ENCODE measurements at places on chromosomes 16 and 17. TPM values are rescaled to one million over a fixed set of nuclear protein-coding genes. Genes with fewer than 3 reads are reported as not detected.

The CLN3 gene
- total RNA-seq, result 25.8 TPM

The PPY gene
- total RNA-seq, result not detected

The NPIPA2 gene
- total RNA-seq, result 0.87 TPM

The MMP25 gene
- total RNA-seq, result under 0.01 TPM

The FAM20A gene
- 36.5 TPM for total RNA-seq

The MED31 gene
- 4.5 TPM for total RNA-seq

The OTOP2 gene
- not detected for total RNA-seq

The SEPTIN12 gene
- not detected for total RNA-seq

The CACNG4 gene
- not detected for total RNA-seq

The TNS4 gene
- not detected for total RNA-seq

The C17orf107 gene
- total RNA-seq, result 2.0 TPM

The NACA2 gene
- not detected for total RNA-seq

The PRR29 gene
- 0.20 TPM for total RNA-seq

The DPEP1 gene
- 0.39 TPM for total RNA-seq

The CDH5 gene
- total RNA-seq, result 57.0 TPM

GRCh38 chr17:72476575-72476986 lies 355.8 kb downstream of the SOX9 start:
- no peak for DNase-seq
- H3K4me3 ChIP-seq, result no peak overlapping the region
- H3K27me3 ChIP-seq, result no peaks in the 10 kb centered on the region
- no peak overlapping the region for H3K27ac ChIP-seq
- no peaks in the 10 kb centered on the region for H3K4me1 ChIP-seq

- no peak for DNase-seq
- H3K4me1 ChIP-seq, result no peaks in the 10 kb centered on the region
- no peaks in the 10 kb centered on the region for H3K27me3 ChIP-seq
- H3K4me3 ChIP-seq, result no peak overlapping the region
Measured at GRCh38 chr16:78837706-78838105, 738.3 kb downstream of the WWOX start.

- no peaks in the 10 kb centered on the region for H3K27me3 ChIP-seq
- no peak overlapping the region for H3K4me3 ChIP-seq
- H3K36me3 ChIP-seq, result no peaks in the 10 kb centered on the region
- H3K27ac ChIP-seq, result no peak overlapping the region
- H3K4me1 ChIP-seq, result no peaks in the 10 kb centered on the region
Measured at GRCh38 chr17:77708049-77708448, 250.5 kb upstream of the TNRC6C start.

DNA sequence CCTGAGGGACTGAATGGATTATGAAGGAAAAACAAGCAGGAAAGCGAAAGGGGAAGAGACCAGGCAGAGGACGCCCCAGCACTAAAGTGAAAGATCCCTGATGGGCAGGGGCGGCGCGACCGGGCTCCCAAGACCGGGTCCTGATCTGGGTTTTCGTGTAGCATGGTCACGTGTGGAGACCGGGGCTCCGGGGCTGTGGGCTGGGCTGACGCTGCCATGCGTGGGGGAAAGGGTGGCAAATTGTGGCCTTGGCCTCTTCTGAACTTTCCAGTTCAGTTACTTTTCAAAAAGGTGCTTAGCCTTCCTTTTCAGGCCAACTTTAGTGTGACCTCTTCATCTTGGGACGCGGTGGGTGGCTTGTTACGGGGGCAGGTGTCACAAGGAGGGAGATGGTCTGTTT lies 57.5 kb downstream of the METRNL start:
- H3K4me3 ChIP-seq, result no peak overlapping the region
- H3K4me1 ChIP-seq, result no peaks in the 10 kb centered on the region
- no peaks in the 10 kb centered on the region for H3K27me3 ChIP-seq
- no peaks in the 10 kb centered on the region for H3K36me3 ChIP-seq

- no peak for DNase-seq
- peaks cover 4% of the 10 kb centered on the region for H3K4me1 ChIP-seq
- H3K27me3 ChIP-seq, result no peaks in the 10 kb centered on the region
- no peak overlapping the region for H3K4me3 ChIP-seq
- no peaks in the 10 kb centered on the region for H3K36me3 ChIP-seq
Measured at GRCh38 chr17:31546650-31547049, 155.2 kb downstream of the RAB11FIP4 start.

DNA sequence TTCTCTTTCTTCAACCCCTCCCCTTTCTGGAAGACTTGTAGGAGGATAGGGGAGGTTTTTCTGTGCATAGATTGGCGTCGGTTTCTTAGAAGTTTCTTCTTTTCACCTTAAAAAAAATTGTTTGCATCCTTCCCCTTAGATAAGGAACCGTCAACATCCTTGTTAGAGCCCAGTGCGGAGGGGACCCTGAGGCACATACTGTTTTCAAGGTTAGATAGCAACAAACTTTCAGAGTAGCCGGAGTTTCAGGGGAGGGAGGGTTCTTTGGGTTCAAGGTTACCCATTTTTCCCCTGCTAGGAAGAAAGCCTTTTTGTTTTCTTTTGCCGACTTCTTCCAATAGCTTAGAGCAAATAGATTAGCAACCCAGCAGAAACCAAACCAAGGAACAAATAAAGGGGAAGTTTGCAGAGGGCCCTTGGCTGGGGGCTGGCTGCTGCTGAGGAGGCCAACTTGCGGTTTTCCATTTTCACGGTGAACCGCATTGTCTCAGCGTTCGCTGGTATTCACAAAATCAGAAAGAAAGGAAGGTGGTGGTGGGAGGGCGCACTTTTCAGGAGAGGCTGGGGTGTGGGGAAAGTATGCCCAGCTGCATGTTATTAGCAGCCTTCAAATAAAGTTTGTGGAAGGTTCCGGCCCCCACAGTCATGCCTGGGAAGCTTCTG lies 28.8 kb downstream of the MSI2 start:
- DNase-seq, result no peak
- H3K27ac ChIP-seq, result no peak overlapping the region
- no peaks in the 10 kb centered on the region for H3K4me1 ChIP-seq
- no peaks in the 10 kb centered on the region for H3K36me3 ChIP-seq
- no peaks in the 10 kb centered on the region for H3K27me3 ChIP-seq
- no peak overlapping the region for H3K4me3 ChIP-seq

GRCh38 chr17:7823581-7824001 lies 10.4 kb upstream of the KDM6B start:
- no peaks in the 10 kb centered on the region for H3K4me1 ChIP-seq
- H3K27ac ChIP-seq, result no peak overlapping the region
- H3K36me3 ChIP-seq, result no peaks in the 10 kb centered on the region
- no peaks in the 10 kb centered on the region for H3K27me3 ChIP-seq
- no peak for DNase-seq

GRCh38 chr16:84665843-84666242 lies 17.5 kb downstream of the KLHL36 start:
- no peak for DNase-seq
- no peaks in the 10 kb centered on the region for H3K4me1 ChIP-seq
- no peaks in the 10 kb centered on the region for H3K36me3 ChIP-seq
- H3K27ac ChIP-seq, result no peak overlapping the region
- H3K4me3 ChIP-seq, result no peak overlapping the region
- H3K27me3 ChIP-seq, result no peaks in the 10 kb centered on the region

- no peak overlapping the region for H3K4me3 ChIP-seq
- no peak for DNase-seq
- H3K27ac ChIP-seq, result no peak overlapping the region
- H3K36me3 ChIP-seq, result no peaks in the 10 kb centered on the region
- no peaks in the 10 kb centered on the region for H3K27me3 ChIP-seq
Measured at GRCh38 chr17:80980397-80981061, 11.1 kb upstream of the CHMP6 start.

DNA sequence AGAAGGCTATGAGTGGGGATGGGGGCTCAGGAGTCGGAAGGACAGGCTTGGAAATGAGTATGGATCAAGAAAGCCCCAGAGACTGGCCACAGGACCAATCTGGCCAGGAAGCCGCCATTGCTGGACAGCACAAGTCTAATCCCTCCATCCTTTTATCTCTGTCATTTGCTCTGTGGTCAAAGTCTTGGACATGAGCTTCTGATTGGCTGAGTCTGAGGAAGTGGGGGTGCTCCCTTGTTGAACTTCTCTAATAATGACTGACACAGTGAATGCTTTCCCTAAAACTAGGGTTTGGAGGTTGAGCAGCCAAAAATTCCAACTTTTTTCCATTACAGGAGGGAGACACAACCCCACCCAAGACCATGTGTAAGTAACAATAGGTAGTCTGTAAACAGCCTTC lies 97.4 kb downstream of the MARF1 start:
- peaks cover 18% of the 10 kb centered on the region for H3K36me3 ChIP-seq
- no peak overlapping the region for H3K27ac ChIP-seq
- H3K4me3 ChIP-seq, result no peak overlapping the region
- no peak for DNase-seq
- H3K27me3 ChIP-seq, result no peaks in the 10 kb centered on the region
- peaks cover 3% of the 10 kb centered on the region for H3K4me1 ChIP-seq

GRCh38 chr17:45783593-45784292 lies 377 bp upstream of the CRHR1 start:
- peaks cover 23% of the 10 kb centered on the region for H3K4me1 ChIP-seq
- DNase-seq, result no peak
- no peak overlapping the region for H3K27ac ChIP-seq
- H3K36me3 ChIP-seq, result no peaks in the 10 kb centered on the region
- H3K27me3 ChIP-seq, result peaks cover 85% of the 10 kb centered on the region

- no peak for DNase-seq
- no peaks in the 10 kb centered on the region for H3K4me1 ChIP-seq
- no peaks in the 10 kb centered on the region for H3K27me3 ChIP-seq
- no peak overlapping the region for H3K4me3 ChIP-seq
- no peaks in the 10 kb centered on the region for H3K36me3 ChIP-seq
Measured at GRCh38 chr16:74734361-74735161, 33.9 kb upstream of the MLKL start.

GRCh38 chr16:11078812-11079459 lies 134.6 kb downstream of the CLEC16A start:
- H3K27ac ChIP-seq, result peak overlapping the region; percentile 65
- no peak for DNase-seq
- H3K4me3 ChIP-seq, result no peak overlapping the region
- H3K4me1 ChIP-seq, result peaks cover 39% of the 10 kb centered on the region

DNA sequence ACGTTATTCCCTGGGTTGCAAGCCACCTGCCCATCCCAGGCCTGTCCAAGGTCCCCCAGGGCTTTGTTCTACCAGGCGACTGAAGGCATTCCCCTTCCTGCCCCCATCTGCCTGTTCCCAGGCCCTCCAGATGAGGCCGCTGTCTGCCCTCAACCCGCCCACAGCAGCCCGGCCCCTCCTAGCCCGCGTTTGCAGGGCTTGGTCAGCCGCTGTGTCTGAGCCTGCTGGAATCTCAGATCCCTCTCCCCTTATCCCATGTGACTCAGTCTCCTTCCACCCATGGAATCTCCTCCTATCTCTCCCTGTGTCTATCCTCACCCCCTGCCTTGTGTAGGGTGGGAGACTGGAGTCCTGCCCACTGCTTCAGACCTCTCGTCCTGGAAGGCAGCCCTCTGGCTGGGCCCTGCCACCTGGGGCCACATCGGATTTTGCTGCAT lies 186.0 kb upstream of the TNRC6C start:
- DNase-seq, result peak; percentile 46
- no peak overlapping the region for H3K4me3 ChIP-seq
- H3K36me3 ChIP-seq, result no peaks in the 10 kb centered on the region
- no peaks in the 10 kb centered on the region for H3K27me3 ChIP-seq

DNA sequence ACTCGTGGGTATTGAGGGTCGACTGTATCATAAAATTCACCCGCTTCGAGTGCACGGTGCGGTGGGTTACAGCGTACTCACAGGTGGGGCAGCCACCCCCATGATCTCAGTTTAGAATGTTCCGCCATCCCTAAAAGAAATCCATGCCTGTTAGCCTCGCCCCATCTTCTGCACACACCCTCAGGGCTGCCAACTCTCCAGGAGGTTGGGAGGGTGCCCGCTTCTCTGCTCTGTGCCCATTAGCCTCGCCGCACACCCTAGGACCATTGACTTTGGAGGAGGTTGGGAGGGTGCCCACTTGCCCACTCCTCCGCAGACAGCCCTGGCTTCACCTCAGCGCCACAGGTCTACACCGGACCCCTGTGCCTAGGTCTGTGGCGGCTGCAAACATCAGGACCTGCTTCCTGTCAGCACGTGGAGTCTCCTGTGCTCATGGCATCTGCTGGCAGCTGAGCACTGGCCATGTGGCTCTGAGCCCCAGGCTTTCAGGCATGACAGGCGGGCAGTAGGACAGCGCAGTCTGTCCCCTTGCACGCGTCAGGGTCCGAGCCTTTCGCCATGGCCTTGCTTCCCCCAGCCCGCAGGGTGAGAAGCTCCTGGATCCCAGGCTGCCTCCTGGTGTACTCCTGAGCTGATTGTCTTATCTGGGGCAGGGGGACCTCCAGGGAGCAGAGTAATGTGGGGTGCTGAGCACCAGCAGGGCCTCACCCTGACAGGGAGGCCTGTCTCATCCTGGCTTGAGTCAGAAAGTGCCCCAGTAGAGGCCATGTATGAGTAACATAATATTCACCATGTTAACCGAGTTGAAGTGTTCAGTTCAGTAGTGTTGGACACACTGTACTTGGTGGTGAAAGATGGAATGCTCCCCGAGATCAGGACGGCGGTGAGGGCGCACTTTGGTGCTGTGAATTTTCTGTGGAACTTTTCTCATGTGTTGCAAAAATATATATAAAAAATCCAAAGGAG lies 21.9 kb downstream of the NME3 start:
- DNase-seq, result no peak
- H3K27ac ChIP-seq, result no peak overlapping the region
- no peak overlapping the region for H3K4me3 ChIP-seq
- H3K36me3 ChIP-seq, result peaks cover 29% of the 10 kb centered on the region

- no peaks in the 10 kb centered on the region for H3K36me3 ChIP-seq
- no peak overlapping the region for H3K27ac ChIP-seq
- H3K4me3 ChIP-seq, result no peak overlapping the region
- DNase-seq, result no peak
- H3K27me3 ChIP-seq, result no peaks in the 10 kb centered on the region
Measured at GRCh38 chr16:83021045-83021444, 394.3 kb downstream of the CDH13 start.
